ENCODE measurements at places on chromosomes 13 and 19.

- DNase-seq: no peak
Measured at GRCh38 chr19:17529239-17530158, 18.1 kb downstream of the PGLS start.

GRCh38 chr19:46660008-46660517, 919 bp downstream of the DACT3 start:
- no peak for DNase-seq

DNA sequence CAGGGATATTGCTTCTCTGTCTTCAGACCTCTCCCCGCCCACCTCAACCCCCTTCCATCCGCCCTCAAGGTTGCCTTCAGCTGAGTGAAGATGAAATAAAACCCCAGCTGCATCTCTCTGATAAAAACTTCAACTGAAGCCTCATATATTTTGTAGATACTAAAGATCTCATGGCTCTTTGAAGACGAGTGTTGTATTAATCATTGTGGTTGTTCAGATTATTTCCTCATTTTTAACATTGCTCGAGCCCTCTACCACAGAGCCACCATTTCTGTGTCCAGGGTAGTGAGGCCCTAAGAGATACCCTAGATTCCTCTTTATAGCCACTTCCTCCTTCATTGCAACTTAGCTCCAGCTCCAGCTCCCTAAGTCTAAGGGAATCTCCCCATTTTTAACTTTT, 312.8 kb upstream of the ZNF507 start:
- DNase-seq: no peak

- DNase-seq: no peak
Measured at GRCh38 chr19:44055870-44056269, 4.0 kb downstream of the ZNF223 start.

- no peak for DNase-seq
Measured at GRCh38 chr13:39768962-39769361, 113.5 kb downstream of the COG6 start.

DNA sequence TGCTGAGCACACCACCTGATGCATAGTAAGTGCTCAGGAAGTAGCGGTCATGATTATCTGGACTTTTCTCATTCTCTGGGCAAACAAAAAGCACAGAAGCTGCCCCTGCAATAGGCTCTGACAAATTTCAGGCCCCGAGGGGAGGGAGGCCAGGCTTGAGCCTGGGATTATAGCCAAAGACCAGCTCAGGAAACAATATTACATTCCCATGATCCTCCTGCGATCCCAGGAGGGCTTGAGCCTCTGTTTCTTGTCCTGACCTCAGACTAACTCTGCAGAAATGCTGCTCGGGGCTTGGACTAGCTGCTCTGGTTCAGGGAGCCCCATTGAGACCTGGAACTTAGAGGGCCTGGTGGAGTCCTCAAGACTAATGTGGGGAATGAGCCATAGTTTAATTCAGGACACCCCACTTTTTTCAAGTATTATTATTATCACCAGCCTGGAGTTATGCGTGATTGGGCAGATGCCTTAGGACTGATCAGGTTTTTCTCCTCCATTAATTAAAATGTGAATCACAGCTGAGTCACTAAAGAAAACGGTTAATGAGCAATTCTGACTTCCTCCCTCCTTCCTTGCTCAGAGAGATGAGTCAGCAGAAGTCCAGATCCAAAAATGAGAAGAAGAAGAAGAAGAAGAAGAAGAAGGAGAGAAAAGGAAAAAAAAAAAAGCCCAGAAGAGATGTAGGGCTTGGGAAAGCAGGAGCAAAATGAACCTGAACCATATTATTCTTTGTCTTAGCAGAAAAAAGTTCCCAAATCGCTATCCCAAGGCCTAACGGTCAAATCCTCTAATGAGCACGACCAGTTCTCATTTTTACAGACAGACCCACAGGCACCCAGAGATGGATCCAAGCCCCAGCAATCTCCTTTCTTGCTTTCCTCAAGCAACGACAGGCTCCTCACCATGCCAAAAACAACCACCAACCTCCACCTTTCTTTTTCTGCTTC, 107.2 kb downstream of the CACNA1A start:
- DNase-seq: no peak

- DNase-seq: peak; percentile 34
Measured at GRCh38 chr19:47445937-47446402, 25.7 kb downstream of the SLC8A2 start.

DNA sequence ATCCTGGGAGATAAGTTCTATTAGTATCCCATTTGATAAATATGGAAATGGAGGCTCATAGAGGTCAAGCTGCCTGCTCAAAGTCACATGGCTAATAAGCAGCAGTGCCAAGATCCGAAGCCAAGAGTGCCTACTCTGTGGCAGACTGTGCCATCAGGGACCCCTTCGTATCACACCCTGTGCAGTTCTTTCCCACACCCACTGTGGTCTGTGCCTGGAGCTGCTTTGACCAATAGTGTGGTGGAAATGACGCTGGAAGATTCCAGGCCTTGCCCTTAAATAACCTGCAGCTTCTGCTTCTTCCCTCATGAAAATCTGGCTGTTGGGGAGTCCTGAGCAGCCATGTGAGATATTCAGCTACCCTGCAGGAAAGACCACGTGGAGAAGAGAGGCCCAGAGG, 10.1 kb downstream of the OPA3 start:
- no peak for DNase-seq

- no peak for DNase-seq
Measured at GRCh38 chr13:51942189-51942588, 69.1 kb downstream of the ATP7B start.

- DNase-seq: no peak
Measured at GRCh38 chr13:46799139-46799538, 2.2 kb upstream of the ESD start.

- DNase-seq: no peak
Measured at GRCh38 chr19:10971107-10971726, 10.4 kb downstream of the SMARCA4 start.

DNA sequence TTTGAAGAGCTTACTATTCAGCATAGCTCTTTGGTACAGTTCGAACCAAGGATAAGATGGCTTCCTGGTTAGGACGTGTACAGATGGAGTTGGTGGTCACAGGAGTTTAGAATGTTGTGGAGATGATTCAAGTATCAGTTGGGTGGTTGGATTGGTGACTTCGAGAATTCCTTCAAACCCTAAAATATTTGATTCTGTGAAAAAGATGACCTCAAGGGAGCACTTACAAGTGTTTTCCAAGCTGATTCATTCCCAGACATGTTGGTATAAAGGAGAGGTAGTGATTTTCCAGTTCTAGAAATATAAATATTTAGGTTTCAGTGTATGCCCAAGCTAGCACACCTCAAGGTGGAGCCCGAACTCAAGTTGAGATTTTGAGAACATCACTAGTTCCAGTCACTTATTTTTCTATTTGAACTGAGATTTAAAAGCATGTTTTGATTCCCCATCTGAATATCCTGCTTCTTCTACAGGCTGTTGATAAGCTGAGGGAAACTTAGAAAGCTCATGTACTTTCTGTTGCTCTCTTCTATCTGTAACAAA, 306.1 kb downstream of the DCT start:
- DNase-seq: no peak

- DNase-seq: no peak
Measured at GRCh38 chr19:28135825-28136224, 1077.1 kb downstream of the UQCRFS1 start.

DNA sequence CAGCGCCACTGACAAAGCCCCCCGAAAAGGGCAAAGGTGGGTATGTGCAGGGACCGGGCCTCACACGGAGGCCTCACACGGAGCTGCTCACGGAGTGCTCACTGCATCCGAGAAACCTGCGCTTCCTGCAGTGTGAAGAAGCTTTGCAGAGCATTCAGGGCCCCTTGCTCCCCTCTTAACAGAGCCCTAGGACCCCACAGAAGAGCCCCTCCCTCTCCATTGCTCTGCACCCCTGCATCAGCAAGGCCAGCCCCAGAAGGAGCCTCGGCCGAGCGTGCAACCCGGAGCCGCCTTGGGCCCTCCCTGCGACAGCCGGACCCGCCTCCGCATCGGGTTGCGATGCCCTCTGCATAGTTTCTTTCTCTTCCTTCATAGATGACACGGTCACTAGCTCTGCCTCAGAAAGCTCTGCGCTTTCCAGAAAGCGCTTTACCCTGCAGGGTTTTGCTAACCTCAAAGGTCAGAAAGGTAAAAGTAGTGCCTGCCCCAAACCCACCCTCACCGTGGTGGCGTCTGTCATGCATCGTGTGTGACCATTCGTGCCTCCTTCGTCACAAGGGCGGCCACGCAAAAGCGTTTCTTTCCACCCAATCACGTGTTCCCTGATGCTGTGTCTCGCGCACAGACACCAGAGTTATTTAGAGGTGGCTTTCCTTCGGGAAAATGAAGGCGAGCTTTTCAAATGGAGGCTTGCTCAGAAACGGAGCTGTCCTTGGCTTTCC, 15.7 kb upstream of the F7 start:
- DNase-seq: no peak

DNA sequence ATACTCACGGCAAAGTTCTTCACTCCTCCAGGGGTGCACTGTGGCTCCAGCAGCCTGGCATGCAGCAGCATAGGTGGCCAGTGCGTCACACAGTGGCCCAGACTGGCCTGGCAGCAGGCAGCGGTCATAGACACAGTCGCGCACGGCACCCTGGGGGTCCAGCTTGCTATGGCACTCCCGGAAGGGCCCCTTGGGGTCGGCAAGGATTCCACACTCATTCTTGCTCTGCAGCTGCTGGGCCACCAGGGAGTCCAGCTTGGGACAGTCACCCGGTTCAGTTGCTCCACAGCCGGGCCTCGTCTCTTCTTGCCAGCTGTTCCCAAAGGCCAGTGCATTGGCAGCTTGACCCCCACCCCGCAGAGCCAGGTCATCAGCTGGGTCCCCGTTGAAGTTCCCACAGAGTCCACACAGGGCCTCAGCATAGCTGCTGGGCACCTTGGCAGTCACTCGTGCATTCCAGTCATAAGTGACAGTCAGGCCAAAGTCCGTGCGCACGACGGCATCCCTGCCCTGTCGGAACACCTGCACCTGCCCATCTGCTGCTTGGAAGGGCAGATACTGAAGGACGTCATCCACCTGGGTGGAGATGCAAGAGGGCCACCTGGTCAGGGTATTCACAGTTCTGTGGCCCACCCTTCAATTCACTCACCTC, 20.6 kb downstream of the FCGBP start:
- no peak for DNase-seq

DNA sequence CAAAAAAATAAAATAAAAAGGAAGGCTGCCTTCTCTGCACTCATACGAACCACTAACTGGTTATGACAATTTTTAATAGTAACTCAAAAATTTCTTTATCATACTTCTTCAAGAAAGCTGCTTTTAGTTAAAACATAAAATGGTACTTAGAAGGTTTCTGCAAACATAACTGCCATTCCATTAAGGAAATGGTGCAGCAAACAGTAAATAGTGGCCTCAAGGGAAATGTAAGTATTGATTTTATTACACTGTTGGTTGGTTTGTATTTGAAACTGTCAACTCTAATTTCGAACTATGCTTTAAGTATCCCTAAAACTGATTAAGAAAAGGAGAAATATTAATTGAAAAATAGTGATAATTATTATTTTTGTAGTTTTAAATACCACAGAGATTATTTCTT, 278.0 kb downstream of the DACH1 start:
- DNase-seq: no peak

DNA sequence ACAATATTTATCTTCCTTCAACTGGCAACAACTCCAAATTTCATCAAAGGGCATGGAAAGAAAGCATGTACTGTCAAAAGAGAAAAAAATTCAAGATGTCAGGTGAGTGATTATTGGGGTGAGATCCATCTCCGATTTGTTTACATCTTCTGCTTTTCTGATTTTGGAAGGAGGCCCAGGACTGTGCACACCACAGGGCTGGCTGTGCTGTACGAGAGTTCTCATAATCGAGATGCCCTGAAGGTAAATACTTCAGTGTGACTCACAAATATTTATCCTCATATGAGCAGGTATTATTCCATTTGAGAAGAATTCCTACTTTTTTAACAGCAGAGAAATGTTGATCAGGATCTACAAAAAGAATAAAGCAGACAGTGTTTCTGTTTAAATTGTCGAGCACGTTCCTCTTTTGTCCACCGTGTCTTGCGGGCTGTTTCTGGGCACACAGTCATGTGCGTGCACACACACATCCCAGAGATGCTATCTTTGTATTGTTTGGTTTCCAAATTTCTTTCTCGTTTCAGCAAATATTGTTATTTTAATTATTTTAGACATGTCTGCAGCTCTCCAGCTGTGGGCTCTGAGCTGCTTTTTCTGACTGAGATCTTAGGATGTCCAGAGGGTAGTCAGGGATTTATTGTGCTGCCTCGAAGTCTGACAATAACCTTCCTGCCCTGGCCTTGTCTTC, 103.8 kb downstream of the KL start:
- DNase-seq: no peak

GRCh38 chr19:22427960-22428913, 6.1 kb upstream of the ZNF98 start:
- DNase-seq: no peak

DNA sequence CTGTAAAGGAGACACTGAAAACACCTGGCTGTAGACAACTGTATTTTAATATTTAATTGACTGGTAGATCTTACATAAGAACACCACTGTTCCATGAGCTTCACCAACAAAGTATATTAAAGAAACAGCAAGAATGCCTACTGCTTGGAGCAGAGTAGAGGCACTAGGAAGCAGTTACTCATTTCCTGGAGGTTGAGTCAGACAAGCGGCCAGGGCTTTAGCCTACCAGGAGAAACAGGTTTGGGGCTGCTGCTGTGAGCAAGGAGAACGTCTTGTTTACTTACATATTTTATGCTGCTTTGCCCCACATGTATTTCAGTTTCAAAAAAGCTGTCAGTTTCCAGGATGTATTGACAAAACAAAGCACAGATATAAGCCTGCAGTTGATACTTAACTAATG, 33.4 kb downstream of the ALG5 start:
- DNase-seq: no peak

DNA sequence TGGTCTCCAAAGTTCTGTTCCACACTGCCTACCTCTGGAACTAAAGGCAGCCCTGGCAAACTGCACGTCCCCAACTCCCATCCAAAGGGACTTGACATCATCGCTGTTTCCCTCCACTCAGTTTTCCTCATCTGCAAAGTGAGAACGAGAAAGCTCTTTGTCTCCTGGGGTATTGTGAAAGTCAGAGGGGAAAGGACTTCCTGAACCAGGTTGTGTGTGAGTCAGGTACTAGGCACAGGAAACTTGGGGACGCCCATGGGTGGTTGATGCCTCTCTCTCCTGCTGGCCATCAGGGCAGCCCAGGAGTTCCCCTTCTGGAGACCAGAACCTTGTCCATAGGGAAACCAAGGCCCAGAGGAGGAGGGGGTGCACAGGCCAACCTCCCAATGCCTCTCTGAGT, 4.7 kb downstream of the CRLF1 start:
- DNase-seq: no peak

GRCh38 chr13:77048681-77049080, 21.7 kb upstream of the FBXL3 start:
- no peak for DNase-seq
